ENCODE measurements at places on chromosomes 12 and 14.
A peak's percentile ranks its signal among the peaks of the same experiment; 100 is the strongest.

DNA sequence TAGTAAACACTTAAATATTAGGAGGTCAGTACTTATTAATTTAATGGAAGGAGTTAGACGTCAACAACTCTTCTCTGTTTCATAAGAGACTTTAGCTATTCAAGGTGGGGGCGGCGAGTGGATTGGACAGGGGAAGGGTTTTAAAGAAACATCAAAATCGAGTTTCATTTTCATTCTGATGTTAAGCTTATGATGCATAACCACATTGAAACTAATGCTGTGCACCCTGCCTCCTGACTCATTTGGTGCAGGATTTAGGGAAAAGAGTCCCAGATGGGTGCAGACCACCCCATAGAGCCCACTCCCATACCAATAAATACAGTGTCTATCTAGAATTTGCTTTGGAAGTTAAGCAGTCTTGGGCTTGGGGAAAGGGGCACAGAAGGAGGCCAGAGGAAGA is 7.4 kb downstream of the ZBTB39 start:
- no peak for DNase-seq

DNA sequence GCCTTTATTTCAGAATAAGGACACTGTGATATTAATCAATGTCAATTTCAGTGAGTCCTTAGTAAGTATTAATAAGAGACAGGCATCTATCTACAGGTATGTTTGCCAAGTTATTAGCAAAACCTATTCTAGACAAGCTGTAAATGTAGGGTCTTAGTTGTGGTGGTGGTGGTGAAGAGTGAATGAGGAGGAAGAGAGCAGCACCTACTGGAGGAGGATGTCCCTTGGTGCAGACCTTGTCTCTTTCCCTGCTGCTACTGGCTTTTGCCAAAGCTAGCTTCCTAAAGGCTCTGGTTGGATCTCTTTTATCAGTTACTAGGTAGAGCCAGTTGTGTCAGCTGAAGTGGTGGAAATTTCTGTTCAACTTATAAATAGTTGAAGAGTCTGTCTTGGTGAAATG is 304.8 kb upstream of the ATP2B1 start:
- DNase-seq = no peak

- DNase-seq = no peak
These were observed 2.6 kb upstream of the KRT18 start for GRCh38 chr12:52946334-52946733.

DNA sequence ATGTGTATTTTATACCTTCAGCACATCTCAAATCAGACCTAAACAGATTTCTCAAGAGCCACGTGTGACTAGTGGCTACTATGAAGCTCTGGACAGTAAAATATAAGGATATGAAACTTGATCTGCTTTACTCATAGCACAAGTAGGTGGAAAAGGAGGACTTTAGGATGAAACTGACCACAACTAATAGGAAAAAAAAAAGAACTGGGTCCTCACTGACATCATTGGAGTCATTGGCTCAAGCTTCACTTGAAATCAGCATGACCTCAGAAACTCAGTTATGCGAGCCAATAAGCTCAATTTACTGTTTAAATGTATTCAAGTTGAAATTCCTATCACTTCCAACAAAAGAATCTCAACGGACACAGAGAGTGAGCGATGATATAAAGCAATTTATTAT is 34.1 kb upstream of the CIT start:
- DNase-seq = no peak

DNA sequence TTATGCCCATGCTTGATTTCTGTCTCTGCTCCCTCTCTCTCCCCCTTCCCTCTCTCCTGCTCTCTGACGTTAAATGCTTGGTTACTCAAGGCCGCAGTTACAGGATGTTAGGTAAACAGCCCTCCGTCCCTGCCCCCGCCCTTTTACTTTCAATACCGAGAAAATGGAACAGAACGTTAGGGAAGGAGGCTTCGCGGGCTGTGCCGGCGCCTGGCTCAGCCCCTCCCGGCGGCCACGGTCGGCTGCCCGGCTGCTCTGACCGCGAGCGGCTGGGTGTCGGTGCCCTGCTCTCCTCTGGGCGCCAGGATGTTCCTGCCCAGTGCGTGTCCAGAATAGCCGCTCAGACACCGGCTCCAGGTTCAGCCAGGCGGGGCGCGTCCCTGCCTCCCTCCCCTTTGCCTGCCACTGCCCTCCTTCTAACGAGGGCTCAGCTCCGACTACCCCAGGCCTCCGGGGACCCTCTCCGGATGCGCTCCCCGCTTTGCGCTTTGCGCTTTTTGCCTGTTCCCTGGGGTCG is 166.1 kb downstream of the ADCK1 start:
- peak; percentile 34 for DNase-seq

DNA sequence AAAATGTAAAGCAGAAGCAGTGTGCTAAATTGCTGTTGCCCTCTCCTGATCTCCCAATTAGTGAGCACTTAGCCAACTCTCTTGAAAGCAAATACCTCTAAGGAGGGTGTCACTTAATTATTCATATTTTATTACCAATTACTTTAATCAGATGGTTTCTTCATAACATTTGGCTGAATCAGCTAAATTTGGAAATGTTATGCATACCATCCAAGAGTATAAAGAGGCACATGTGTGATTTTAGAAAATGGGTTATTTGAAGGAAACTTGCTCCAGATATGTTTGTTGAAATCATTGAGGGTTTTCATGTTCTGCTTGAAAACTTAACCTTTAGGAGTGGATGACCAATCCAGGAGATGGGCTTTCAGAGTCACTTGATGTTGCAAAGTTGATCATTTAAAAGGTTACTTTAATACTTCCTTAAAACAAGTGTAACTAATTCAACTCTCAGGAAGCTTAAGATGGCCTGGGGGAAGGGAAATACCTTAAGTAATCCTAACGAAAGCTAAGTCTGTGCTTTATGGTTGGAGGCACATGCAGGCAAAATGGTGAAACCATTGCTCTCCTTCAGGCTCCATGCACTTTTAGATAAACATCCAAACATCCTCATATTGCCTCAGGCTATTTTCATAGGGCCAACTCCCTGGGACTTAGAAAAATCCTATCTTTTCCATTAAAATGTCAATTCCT is 434.5 kb downstream of the MDGA2 start:
- no peak for DNase-seq

DNA sequence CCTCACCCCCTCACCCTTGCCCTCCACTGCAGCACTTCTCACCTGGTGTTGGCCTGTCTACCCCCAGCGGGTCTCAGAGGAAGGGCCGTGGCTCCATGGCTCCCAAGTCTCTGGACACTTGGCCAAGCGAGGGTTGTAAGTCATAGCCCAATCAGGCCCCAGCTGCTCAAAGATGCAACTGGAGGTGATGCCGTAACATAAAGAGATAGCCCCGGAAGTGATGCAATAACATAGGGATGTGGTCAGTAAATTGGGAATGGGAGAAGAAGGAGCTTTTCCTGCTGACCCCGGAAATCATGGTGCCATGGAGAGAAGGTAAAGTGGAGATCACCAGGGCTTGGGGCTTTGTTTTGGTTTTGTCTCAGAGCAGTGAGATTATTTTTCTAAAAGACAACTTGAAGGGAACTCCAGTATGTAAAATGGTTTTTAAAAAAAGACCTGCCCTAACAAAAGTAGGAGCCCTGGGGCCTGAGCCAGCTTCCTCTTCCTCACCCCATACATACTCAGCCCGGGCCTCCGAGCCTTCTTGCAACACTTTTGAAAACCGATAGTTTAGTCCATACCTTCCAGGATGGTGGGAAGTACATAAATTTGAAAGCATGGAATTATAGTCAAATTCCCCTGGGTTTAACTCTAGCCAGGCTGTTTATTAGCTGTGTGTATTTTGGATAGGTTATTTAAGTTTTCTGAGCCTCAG is 212.5 kb downstream of the CRADD start:
- no peak for DNase-seq

- DNase-seq = no peak
These were observed 117.3 kb downstream of the GPR135 start for GRCh38 chr14:59347915-59348314.

DNA sequence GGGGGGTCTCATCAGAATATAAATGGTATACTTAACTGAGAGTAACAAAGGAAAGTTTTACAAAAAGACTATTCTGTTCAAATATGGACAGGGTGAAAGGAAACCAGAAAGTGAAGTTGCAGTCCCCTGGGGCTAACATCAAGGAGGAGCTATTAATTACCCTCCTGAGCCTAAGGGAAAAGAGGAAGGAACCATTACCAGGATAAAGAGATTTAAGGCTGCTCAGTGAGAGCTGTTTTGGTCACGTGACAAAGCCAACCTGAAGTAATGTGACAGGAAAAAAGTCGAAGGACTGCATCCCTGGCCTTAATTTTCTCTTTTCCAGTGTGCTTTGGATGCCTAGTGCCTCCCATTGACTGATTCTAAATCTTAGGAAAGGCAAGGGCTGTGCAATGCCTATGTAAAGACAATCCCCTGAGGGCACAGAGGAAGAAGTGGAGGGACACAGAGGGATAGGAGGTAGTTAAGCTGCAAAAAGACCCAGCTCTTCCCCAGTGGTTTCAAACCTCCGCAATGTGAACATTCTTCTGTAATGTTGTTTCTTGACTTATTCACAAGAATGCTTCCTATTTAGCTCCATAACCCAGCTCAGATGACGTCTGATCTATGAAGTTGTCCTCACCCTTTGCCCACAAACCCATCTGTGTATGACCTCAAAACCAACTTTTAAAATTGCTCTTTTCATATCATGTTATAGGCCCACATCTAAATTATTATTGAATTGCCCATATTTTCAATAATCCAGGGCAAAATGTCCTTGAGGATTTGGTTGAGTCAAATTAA is 187.7 kb upstream of the DCN start:
- DNase-seq = no peak

DNA sequence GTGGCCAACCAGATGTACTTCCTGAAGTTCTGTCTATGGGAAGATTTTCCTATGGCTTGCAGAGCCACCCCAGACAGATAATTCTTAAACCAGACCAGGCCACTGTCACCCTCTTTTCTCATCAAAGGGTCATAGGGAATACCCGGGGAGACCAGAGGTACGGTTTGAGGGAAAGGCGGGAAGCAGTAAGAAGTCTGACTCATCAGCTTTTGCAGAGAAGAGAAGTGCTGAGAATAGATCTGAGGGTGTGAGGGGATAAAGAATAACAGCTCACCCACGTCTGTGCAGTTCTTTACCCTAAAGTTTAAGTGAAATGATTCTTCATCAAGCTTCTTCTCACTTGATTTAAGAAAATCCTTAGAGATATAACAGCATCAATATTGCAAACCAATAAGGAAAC is 21.3 kb upstream of the POC1B start:
- DNase-seq = no peak

- DNase-seq = no peak
These were observed 10.8 kb downstream of the ITGA7 start for GRCh38 chr12:55696796-55697462.

GRCh38 chr12:93376436-93377251 is 1.1 kb upstream of the NUDT4 start:
- no peak for DNase-seq

DNA sequence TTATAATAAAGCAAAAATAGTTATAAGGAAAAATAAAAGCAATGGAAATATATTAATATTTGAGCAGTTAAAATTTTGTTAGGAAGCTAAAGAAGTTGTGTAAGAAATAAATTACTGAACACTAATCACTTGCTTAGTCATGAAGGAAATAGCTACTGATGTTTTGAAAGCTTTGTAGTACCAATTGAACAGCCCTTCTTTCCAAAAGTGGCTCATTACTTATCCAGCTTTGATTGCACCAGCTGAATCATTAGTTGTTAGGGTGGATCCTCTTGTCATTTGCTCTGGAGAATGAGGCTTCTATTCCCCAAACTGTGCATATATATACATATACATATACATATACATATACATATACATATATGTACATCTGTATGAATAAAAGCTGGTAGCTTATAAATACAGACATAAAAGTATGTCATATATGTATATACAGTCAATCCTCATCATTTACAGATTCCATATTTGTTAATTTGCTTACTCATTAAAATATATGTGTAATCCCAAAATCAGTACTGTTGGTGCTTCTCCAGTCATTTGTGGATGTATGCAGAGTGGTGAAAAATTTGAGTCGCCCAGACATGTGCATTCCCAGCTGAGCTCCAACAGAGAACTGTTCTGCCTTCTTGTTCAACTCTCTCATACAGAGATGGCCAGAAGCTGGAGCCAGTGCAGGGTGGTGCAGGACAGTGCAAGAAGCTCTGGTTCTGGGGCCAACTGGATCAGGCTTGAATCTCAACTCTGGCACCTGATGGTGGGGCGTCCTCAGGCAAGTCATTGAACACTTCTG is 214.1 kb downstream of the RPAP3 start:
- DNase-seq = no peak

- peak; percentile 9 for DNase-seq
These were observed 49.2 kb upstream of the ERGIC2 start for GRCh38 chr12:29429999-29430715.

GRCh38 chr12:53193040-53193439 is 12.3 kb upstream of the CSAD start:
- no peak for DNase-seq

- no peak for DNase-seq
These were observed 7.2 kb upstream of the CD27 start for GRCh38 chr12:6437586-6437985.

DNA sequence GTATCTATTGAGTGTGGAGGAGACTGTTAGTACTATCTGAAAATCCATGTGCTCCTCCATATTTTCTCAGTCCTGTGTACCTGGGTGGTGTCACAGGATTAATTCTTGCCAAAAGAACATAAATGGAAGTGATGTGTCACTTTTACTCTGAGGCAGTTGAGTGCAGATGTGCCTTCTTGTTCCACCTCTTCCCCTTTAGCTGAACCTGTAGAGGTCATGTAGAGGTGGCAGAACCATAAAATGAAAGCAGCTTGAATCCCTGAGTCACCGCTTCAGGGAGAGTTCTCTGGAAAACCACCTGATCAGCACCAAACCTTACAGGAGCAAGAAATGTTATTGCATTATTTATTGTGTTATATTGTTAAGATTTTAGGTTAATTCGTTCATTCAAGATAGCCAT is 14.7 kb upstream of the SLC25A3 start:
- peak; percentile 82 for DNase-seq

- DNase-seq = no peak
These were observed 42.6 kb downstream of the A2M start for GRCh38 chr12:9073076-9073475.

GRCh38 chr14:64438181-64438841 is 27.0 kb upstream of the AKAP5 start:
- DNase-seq = no peak

DNA sequence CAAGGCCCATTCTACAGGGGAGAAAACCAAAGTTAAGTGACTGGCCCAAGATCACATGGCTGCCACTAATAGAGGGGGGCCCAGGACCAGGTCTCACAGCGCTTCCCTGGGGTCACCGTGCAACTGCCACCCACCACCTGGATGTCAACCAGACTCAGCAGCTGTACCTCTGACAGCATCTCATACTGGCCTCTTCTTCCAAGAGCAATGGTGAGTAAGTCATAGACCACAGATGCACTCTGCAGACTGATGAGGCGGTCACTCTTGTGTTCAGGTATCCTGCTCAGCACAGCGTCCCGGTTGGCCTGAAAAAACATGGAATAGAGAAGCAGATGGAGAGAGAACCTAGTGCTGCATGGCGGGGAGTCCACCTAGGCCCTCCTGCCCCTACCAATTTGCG is 139.9 kb downstream of the TTC7B start:
- DNase-seq = no peak

GRCh38 chr14:65339866-65340265 is 72.7 kb upstream of the FUT8 start:
- DNase-seq = no peak

All from RPMI8226 (cell line).